T-helper 1 cell (primary cell): ENCODE measurements at places on chromosomes 6 and 20.

DNA sequence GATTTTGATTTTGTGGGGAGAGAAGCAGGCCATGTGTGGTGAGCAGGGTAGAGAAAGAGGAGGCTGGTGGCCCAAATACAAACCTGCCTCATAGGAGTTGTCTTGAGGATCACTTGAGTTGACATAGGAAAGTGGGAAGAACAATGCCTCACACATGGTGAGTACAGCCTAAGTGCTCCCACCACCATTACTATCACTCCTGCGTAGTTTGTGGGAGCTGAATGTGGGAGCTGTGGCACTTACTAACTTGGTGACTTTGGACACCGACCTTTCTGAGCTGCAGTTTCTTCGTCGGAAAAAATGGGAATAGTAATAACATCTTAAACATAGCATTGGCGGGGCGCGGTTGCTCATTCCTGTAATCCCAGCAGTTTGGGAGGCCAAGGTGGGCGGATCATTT is 25.5 kb upstream of the SERINC3 start:
- no peak for DNase-seq

DNA sequence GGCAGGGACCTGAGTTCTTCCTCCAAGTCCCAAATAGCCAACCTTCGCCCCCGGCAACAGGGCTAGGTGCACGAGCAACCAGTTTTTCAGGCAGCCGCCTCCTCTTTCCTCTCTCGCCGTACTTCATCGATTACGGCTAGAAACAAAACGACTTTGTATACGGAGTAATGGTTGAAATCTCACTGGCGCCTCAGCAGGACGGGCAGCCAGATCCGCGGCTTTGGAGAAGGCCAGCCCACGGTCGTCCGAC is 333 bp upstream of the SMIM13 start:
- DNase-seq, result no peak

GRCh38 chr6:142443102-142443501 is 141.3 kb downstream of the ADGRG6 start:
- no peak for DNase-seq

GRCh38 chr6:87710090-87710489 is 8.1 kb upstream of the AKIRIN2 start:
- DNase-seq, result no peak

DNA sequence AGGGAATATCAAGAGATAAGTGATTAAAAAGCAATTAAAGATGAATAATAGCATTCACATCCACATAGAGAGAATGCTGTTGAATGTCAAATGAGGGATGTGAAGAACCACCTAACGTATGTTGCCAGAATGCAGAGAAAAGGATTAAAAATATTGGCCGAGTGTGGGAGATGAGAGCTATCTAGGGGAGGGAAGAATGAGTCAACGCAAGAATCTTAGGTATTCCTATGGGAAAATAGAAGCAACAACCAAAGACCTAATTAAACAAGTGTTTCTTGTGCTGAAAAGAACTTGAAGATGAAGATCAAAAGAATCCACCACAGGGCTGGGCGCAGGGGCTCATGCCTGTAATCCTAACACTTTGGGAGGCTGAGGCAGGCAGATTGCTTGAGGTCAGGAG is 12.2 kb upstream of the RSPH3 start:
- DNase-seq, result no peak

GRCh38 chr6:148746363-148747144 is at the start of gene UST:
TSS of gene UST (plus strand) at chr6:148747030. CDS start at chr6:148747431, 401 bp downstream.
- DNase-seq, result peak; percentile 55

- no peak for DNase-seq
These were observed 131.2 kb downstream of the PFDN4 start for GRCh38 chr20:54339093-54339492.

GRCh38 chr20:38392356-38392755 is 42.8 kb downstream of the SNHG17 start:
- DNase-seq, result no peak

DNA sequence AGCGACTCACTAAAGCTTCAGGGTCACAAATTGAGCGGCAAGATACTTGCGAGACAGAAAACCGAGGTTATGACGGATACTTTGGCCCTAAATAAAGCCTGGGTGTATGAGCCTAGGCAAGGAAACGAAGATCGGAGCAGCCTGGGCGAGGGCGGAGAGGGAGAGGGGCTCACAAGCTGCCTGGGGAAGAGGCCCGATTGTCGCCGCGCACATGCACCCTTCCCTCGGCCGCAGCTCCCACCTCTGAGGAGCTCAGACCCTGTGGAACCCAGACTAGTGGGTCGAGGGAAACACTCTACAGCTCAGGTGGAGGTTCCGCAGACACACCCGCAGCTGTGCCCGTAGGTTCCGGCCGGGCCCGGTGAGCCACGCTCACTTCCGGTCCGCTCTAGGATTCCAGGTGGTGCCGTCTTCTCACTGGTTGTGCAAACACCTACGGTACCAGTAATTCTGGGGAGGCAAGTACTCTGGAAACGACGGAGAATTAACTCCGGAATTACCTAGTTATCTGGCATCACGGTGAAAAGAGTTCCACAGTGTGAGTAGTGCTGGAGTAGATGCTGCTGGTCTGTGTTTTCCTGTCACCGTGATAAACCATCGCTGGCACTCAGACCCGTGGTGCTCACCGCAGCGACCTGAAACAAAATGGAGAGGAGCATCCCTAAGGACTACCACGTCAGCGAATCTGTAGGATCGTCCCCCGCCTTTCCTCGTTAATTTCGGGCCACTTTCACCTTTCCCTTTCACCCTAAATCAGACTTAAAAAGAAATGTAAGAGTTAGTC is 61.5 kb downstream of the GPX5 start:
- no peak for DNase-seq

- DNase-seq, result no peak
These were observed 89.6 kb downstream of the AIG1 start for GRCh38 chr6:143150281-143150680.

DNA sequence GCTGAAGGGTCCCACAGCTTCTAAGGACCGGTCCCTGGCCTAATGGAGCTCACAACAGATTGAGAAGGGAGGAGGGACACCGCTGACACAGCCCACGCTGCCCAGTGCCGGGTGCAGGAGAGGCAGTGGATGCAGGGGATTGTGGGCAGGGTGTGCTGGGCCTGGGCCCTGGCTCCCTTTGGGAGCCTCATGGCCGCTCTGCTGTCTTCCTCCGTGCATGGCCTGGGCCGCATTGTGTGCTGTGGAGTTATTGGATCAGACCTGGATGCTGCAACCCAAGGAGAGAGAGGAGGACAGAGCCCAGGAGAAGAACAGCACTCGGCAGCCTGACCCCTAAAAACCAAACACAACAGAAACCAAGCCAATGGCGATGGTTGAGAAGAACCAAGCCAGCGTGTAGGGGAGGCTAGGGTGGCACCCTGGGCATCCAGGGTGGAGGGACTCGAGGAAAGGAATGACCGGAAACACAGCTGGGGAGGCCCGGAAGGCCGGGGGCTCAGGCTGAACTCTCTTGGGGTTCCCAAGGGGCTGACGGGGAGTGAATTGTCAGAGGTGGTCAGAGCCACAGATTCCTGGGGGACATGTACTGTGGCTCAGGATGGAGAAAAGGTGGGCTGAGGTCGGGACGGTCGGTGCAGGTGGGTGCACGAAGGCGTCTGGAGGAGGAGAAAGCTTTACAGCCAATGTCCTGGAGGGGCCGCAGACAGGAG is 41.0 kb downstream of the ERMARD start:
- no peak for DNase-seq

DNA sequence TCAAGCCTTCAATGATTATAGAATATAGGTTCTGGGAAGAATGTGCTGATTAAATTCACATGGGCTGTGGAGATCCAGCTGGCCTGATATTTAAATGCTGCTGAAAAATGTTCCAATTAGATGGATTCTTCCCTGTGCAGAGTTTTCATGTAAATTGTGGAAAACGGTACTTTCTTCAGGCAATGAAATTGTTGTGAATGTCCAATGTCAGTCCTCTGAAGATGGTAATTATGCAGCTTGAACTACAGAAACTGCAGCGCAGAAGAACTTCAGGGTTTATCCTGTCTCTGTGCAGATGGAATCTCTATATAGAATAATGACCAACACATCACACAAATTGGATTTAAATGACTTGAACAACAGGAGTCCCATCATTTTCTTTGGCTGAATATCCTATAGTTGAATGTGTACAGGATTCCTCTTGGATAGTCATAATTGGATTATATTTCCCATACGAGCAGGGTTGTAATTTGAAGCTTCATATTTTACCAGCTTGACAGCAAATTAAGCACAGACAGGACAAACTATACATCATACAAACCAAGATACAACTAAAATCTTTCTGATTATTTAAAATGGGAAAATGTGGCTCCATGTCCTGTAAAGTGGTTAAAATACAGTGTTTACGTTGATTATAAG is 82.3 kb downstream of the CAP2 start:
- DNase-seq, result no peak

DNA sequence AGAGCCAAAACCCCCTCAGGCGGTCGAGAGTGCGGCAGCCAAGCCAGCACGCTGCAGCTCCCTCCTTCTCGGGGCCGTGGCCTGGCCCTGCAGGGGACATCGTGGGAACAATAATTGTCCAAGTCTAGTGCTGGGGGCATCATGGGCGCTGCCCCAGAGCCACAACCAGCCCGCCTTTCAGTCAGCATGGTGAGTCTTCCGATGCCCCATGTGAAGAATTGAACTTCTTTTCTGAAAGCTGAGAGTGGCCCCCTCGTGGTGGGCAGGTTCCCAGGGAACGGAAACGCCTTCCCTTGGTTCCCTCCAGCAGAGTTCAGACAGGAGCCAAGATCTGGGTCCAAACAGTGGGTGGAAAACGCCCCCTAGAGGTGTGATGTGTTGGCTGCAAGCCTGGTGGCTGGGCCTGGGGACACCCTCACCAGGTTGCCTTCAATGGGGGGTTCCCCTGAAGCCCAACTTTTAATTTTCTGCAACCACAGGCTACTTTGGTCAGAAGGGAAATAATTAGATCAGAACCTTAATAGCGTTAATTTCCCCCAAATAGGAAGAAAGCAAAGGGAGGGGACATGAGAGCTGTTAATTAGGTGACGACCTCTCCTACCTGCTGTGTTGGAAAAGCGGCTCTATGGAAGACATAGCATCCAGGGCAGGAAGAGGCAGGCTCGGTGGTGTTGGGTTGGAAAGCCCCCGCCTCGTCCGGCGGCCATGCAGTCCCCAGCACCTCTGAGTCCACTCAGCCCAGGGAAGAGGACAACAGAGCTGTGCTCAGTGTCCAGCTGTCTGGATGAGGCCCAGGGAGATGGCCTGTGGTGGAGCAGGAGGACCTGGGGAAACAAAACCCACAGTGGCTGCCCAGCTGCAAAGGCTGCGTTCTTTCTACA is 4.7 kb upstream of the MRGBP start:
- peak; percentile 54 for DNase-seq

- no peak for DNase-seq
These were observed 235.2 kb upstream of the ASCC3 start for GRCh38 chr6:101116337-101116736.

- no peak for DNase-seq
These were observed 82.3 kb downstream of the GMPR start for GRCh38 chr6:16320533-16321340.
